Breast epithelium (tissue), 4 donors: ENCODE measurements at places on chromosomes 2 and 18. TPM values are rescaled to one million over a fixed set of nuclear protein-coding genes. Genes with fewer than 3 reads are reported as not detected.

GRCh38 chr2:165825041-165825440 lies 31.0 kb upstream of the GALNT3 start:
- no peak overlapping the region for H3K4me3 ChIP-seq
- H3K27me3 ChIP-seq = no peaks in the 10 kb centered on the region
- no peak overlapping the region for H3K27ac ChIP-seq
- H3K36me3 ChIP-seq = no peaks in the 10 kb centered on the region

- H3K27ac ChIP-seq = no peak overlapping the region
- H3K4me3 ChIP-seq = no peak overlapping the region
- H3K4me1 ChIP-seq = no peaks in the 10 kb centered on the region
- DNase-seq = no peak
Measured at GRCh38 chr2:8076448-8077342, 605.2 kb upstream of the ID2 start.

GRCh38 chr2:20578895-20579825 lies 71.7 kb downstream of the HS1BP3 start:
- no peak overlapping the region for H3K4me3 ChIP-seq
- peak overlapping the region; percentile 96 for H3K27ac ChIP-seq
- peak; percentile 74 for DNase-seq
- no peaks in the 10 kb centered on the region for H3K27me3 ChIP-seq

DNA sequence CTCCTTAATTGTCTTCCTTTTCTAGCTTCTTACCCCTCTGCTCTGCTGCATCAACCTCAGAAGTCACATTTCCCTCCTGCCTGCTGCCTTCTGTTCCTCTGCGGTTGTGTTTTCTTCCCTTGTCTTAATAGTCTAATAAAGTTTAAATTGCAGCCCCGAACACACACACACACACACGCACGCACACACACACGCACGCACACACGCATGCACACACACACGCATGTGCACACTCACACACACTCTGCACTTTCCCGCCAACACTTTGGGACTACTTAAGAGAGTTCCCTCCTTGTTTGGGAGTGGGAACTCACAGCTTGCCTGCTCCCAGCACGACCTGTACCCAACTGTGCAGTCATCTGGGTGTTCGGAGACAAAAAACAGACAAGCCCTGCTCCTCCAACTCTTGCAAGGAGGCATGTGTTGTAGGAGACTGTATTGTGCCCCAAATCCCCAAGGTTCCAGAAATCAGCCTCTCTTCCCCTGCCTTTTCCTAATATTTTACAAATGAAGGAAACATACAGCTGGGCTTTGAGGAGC lies 99.1 kb downstream of the SETBP1 start:
- H3K36me3 ChIP-seq = no peaks in the 10 kb centered on the region
- H3K27me3 ChIP-seq = no peaks in the 10 kb centered on the region
- H3K4me1 ChIP-seq = peaks cover 4% of the 10 kb centered on the region
- no peak overlapping the region for H3K4me3 ChIP-seq
- no peak overlapping the region for H3K27ac ChIP-seq

DNA sequence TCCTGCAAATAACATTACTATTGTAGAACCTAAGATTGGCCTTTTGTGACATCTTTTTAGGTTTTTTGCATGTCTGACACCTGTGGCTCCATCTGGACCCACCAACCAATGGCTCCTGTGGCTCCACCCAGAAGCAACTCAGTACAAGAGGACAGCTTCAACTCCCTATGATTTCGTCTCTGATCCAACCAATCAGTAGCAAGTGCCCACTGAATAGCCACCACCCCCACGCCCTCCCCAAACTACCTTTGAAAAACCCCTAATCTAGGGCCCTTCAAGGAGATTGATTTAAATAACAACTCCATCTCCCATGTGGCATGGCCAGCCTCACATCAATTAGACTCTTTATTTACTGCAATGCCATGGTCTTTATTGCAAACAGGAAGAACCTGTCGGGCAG lies 23.6 kb downstream of the MPP4 start:
- no peak overlapping the region for H3K27ac ChIP-seq
- no peaks in the 10 kb centered on the region for H3K4me1 ChIP-seq
- no peaks in the 10 kb centered on the region for H3K27me3 ChIP-seq
- no peaks in the 10 kb centered on the region for H3K36me3 ChIP-seq
- DNase-seq = no peak

DNA sequence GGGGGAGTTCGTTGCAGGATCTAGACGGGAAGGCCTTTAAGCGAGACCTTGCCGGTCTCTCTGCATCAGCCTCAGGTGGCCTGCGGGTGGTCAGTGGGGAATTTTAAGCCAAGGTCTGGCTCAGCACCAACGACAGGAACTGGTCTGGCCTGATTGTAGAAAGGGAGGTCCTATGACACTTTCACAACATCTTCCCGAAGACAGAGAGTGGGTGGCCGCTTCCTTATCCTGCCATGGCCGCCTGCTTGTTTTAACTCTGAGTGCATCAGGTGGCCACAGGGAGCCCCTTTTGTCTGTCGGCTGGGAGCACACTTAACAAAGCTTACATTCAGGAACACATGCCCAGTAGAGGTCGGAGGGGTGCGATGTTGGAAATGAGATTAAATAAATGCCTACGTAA lies 363.7 kb upstream of the MYT1L start:
- DNase-seq = no peak
- H3K4me3 ChIP-seq = no peak overlapping the region
- no peak overlapping the region for H3K27ac ChIP-seq
- H3K36me3 ChIP-seq = no peaks in the 10 kb centered on the region
- no peaks in the 10 kb centered on the region for H3K4me1 ChIP-seq
- peaks cover 39% of the 10 kb centered on the region for H3K27me3 ChIP-seq

DNA sequence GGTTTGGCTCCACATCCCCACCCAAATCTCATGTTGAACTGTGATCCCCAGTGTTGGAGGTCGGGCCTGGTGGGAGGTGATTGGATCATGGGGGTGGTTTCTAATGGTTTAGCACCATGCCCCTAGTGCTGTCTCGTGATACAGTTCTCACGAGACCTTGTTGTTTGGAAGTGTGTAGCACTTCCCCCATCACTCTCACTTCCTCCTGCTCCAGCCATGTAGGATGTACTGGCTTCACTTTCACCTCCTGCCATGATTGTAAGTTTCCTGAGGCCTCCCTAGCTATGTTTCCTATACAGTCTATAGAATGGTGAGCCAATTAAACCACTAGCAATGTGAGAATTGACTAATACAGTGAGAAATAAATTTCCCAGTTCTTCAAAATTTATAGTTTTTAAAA lies 325.9 kb downstream of the FSIP2 start:
- no peak for DNase-seq
- no peak overlapping the region for H3K27ac ChIP-seq
- no peak overlapping the region for H3K4me3 ChIP-seq

DNA sequence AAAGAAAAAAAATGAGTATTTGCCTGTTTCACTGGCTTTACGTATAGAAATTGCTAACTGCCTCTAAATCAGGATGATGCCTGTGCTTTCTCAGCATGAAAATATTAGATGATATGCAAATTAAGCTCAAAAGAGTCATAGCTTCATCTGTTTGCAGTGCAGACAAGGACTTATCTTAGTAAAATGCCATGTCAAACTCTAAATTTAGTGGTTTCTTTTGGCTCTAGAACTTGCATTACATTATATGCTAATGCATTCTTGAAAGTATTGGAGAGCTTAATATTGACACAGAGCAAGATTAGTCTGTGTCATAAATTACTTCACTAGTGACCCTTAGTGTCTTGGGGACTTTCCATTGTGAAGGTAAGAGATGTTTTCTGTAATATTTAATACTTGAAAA lies 1109.1 kb upstream of the NRXN1 start:
- H3K36me3 ChIP-seq = no peaks in the 10 kb centered on the region
- no peaks in the 10 kb centered on the region for H3K4me1 ChIP-seq
- H3K27me3 ChIP-seq = no peaks in the 10 kb centered on the region
- no peak overlapping the region for H3K27ac ChIP-seq
- DNase-seq = no peak

- no peaks in the 10 kb centered on the region for H3K27me3 ChIP-seq
- H3K27ac ChIP-seq = peak overlapping the region; percentile 12
- H3K4me3 ChIP-seq = no peak overlapping the region
- no peaks in the 10 kb centered on the region for H3K36me3 ChIP-seq
- no peaks in the 10 kb centered on the region for H3K4me1 ChIP-seq
Measured at GRCh38 chr2:176832086-176832485, 380.5 kb upstream of the HNRNPA3 start.

DNA sequence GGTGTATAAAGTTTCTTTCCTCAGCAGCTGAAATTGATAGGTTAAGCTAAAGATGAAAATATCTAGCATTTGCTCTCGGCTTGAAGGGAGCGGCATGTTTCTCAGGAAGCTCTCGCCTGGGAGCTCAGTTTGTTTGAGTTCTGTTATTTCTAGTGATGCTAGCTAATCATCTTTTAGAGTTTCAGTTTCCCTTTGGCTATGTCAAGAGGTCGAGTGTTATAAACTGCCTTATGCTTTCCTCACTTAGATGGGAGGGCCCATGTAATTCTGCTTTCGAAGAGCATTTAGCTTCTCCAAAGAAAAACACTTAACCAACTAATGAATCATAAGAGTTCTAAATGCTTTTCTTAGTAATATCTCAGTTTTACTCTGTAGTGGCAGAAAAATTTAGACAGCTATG lies 33.6 kb downstream of the PLCL1 start:
- peak overlapping the region; percentile 7 for H3K27ac ChIP-seq
- no peaks in the 10 kb centered on the region for H3K36me3 ChIP-seq
- DNase-seq = no peak
- peak overlapping the region; percentile 20 for H3K4me3 ChIP-seq
- H3K4me1 ChIP-seq = no peaks in the 10 kb centered on the region

DNA sequence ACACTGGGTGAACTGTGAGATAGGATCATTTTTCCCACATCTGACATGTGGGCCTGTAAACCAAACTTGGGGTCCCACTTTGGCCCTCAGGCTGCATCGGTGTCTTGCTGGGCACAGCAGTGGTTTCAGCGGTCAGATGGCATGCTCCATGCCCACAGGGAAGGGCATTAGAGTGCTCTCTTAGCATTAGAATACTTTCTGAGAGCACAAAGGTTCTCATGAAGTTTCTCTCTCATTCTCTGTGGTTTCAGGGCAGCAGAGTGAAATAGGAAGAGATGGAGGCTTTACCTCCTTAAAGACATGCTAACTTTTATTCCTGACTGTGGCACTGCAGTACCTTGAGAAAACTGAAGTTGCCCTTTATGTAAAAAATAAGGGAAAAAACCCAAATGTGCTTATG lies 36.6 kb upstream of the GATA6 start:
- no peaks in the 10 kb centered on the region for H3K4me1 ChIP-seq
- no peaks in the 10 kb centered on the region for H3K27me3 ChIP-seq
- no peak overlapping the region for H3K27ac ChIP-seq
- H3K36me3 ChIP-seq = no peaks in the 10 kb centered on the region

DNA sequence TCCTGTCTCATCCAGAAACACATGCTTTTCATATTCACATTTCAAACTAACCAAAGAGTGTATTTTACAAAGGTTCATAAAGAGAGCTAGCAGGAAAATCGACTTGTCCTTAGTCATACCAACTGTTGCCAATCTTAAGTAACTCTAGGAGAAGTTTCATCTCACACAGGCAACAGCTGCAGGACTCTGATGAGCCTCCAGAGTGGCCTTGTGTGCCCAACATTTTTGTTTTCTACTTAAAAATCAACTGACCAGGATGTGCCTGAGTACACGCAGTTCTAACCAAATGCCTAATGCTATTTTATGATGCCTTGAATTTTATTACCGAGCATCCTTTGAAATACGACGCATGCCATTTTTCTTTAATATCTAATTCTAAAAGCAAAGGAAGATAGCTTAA lies 595.9 kb upstream of the LRRTM4 start:
- DNase-seq = no peak
- no peaks in the 10 kb centered on the region for H3K27me3 ChIP-seq
- H3K36me3 ChIP-seq = no peaks in the 10 kb centered on the region
- no peak overlapping the region for H3K4me3 ChIP-seq

- DNase-seq = no peak
- no peaks in the 10 kb centered on the region for H3K27me3 ChIP-seq
- H3K4me3 ChIP-seq = no peak overlapping the region
Measured at GRCh38 chr2:40160751-40161218, 291.1 kb downstream of the SLC8A1 start.

DNA sequence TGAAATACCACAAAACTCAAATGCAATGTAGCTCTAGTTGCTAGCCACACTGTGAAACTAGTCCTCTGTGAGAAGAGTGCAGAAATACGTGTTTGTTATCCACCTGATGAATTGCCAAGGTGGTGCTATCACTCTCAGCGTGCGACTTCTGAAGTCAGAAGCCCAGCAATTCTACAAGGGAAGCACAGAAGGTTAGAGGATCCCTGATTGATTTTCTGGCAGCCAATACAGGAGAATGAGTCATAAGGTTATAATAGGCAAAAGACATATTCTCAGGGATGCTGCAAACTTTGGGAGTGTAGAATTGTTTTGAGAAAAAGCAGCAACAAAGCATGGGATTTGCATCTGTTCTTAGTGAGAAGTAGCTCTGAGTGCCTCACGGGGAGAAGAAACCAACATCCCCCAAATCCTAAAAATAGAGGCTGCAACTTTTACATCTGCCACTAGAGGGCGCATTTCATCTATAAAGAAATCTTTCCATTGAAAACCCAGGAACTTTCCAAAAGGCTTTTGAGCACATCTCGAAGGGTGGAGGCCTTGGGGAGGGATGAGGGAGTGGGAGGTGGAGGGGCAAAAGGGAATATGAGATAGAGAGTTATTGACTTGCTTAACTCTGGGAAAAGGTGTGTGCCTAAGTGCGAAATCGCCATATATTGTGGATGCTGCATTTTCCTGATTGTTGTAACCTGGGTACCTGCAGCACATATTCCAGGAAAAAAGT lies 78.0 kb downstream of the TMEM182 start:
- no peaks in the 10 kb centered on the region for H3K36me3 ChIP-seq
- DNase-seq = no peak
- H3K4me1 ChIP-seq = no peaks in the 10 kb centered on the region
- no peak overlapping the region for H3K4me3 ChIP-seq
- no peak overlapping the region for H3K27ac ChIP-seq

GRCh38 chr18:23658285-23658684 lies 4.4 kb downstream of the ANKRD29 start:
- H3K4me1 ChIP-seq = no peaks in the 10 kb centered on the region
- DNase-seq = no peak
- no peaks in the 10 kb centered on the region for H3K36me3 ChIP-seq
- H3K4me3 ChIP-seq = no peak overlapping the region
- no peak overlapping the region for H3K27ac ChIP-seq
- peaks cover 6% of the 10 kb centered on the region for H3K27me3 ChIP-seq

The AQP12A gene
- not detected for total RNA-seq

The BABAM2 gene
- total RNA-seq = 37.4 TPM

The NGEF gene
- 6.3 TPM for total RNA-seq

The SESTD1 gene
- 54.9 TPM for total RNA-seq
